ENCODE measurements at places on chromosomes 11 and 22.

DNA sequence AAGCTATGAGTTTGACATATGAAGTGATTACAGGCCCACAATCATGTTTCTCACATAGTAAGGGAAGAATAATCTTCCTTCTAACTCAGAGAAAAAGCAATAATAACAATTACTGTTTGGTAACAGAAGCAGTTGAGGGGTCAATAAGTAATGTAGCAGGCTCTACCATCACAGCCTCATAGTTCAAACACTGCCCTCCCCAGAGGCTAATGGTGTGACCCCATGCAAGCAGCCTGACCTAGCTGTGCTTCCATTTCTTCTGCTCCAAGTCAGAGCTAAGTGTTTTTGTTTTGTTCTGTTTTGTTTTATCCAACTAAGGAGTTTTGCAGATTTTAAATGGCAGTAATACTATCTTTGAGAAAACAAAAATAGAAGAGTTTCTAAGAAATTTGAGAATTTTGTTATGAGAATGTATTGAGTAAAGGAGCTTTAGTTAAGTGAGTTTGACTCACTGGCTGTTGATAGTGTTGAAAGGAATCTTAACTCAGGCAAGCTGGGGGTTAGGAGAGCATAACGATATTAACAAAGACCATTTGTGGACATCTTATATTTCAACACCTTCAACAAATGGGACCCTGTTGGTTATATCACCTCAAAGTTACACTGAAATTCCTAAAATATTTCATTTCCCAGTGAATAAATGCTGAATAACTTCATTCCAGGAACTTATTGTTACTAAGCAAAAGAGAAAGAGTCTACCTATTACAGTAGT, 48.5 kb downstream of the GUCY1A2 start:
- no peak for DNase-seq

GRCh38 chr11:115075356-115075755, 397.0 kb downstream of the NXPE2 start:
- no peak for DNase-seq

DNA sequence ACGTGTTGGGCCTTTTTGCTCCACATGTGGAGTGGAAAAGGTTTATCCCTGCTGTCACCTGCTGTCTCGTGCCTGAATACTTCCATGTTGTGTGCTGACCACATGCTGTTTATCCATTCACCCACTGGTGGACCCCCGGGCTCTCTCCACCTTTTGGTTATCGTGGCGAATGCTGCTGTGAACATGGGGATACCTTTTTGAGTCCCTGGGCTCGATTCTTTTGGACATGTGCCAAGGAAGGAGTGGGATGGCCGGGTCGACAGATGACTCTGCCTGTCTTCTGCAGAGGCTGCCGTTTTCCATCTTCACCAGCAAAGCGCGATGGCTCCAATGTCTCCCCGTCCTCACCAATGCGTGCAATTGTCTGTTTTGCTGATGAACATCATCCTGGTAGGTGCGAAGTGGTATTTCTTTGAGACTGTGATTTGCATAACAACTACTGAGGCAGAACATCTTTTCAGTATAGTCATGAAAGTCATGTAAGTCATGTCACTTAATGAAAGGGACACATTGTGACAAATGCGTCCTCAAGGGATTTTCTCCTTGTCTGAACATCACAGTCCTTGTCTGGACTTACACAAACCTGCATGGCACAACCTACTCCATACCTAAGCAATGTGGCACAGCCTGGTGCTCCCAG, 758.7 kb downstream of the BRD1 start:
- no peak for DNase-seq

DNA sequence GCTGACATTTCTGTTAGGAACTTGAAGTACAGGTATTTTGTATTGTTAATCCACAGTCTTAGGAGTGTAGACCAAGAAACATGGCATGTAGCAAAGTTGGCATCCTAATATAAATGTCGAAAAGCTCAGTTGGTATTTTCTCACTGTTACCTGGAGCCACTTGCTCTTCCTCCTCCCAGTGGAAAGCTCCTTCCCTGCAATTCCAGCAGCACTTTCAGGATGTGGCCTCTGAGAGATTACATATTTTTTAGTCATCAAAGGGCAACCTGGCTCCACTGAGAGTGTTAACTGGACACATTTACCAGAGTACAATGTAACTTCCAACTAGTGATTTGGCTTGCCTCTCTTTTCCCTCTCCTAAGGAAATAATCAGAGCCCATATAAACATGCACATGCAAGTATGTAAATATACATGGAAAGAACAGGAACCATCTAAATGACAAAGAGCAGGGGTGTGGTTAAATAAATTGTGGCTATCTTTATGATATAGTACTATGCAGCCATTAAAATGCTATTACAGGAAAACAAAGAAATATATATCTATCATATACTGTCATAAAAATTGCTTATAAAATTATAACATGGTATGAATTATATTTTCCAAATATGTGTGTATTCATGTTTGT, 14.3 kb upstream of the EED start:
- DNase-seq: no peak

GRCh38 chr22:45845076-45845487, 131.9 kb downstream of the WNT7B start:
- DNase-seq: no peak

DNA sequence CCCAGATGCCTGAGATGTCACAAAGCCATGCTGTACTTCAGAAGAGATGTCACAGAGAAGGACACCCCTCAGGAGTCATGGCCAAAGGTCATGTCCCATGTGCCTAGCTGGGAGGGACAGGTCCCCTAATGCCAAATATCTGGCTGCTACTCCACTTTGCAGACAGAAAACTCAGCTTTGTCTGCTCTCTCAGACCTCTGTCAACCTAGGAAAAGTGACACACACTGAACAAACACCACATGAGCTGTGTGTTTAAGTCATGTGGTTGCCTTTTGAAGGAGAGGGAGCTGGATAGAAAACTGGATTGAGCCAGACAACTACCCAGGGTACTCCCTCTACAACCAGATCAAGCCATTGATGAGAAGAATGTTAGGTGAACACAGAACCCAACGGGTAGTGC, 3.5 kb downstream of the TRIM66 start:
- DNase-seq: no peak

GRCh38 chr11:94638902-94639373, 71.8 kb downstream of the PIWIL4 start:
- no peak for DNase-seq

DNA sequence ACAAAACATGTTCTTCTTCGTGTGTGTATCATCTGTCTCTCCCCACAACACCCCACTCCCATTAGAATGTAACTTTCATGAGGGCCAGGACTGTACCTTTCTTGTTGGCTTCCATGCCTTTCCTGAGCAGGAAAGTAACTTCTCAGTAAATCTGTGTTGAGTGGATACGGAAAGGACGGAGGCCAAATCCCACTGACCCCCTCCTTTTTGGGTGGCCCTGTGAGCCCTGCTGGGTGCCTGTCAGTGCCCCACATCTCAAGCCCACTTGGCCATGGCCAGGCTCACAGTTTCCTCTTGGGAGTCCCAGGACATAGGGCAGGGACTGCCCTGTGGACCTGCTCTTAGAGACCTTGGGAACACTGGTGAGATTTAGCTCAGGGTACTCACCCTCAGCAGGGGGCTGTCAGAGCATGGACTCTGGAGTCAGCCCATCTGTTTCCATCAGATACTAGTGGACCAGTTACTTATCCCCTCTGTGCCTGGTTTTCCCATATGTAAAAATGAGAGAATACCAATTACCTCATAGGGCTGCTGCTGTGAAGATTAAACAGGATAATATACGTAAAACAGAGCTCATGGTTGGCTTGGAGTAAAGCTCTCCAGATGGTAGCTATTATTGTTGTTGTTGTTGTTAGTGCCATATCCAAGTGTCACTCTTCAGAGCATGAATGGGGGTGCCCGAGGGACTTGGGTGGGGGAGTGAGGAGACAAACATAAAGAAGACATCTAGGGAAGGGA, 1.0 kb upstream of the C11orf96 start:
- no peak for DNase-seq
